ENCODE measurements at places on chromosomes 4 and X.
A peak's percentile ranks its signal among the peaks of the same experiment; 100 is the strongest.

DNA sequence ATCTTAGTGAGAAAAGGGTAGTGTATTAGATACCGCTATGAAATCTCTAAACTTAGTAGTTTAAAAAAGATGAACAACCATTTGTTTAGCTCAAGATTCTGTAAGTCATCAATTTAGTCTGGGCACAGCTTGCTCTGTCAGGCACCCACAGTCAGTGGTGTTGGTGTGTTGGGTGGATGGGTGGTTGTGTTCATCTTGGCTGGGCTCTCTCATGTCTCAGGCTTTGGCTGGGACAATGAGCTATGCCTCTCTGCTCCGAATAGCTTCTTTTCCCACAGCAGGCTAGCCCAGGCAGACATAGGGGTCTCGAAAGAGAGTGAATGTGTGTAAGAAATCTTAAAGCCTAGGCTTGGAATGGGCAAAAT lies 127.0 kb upstream of the GATB start:
- no peaks in the 10 kb centered on the region for H3K4me1 ChIP-seq
- DNase-seq: no peak
- no peak overlapping the region for H3K27ac ChIP-seq
- no peak overlapping the region for H3K4me3 ChIP-seq
- H3K36me3 ChIP-seq: no peaks in the 10 kb centered on the region

GRCh38 chr4:165052627-165053026 lies 1.0 kb upstream of the TRIM75 start:
- H3K27ac ChIP-seq: no peak overlapping the region
- DNase-seq: no peak
- no peaks in the 10 kb centered on the region for H3K27me3 ChIP-seq
- no peak overlapping the region for H3K4me3 ChIP-seq
- no peaks in the 10 kb centered on the region for H3K36me3 ChIP-seq

DNA sequence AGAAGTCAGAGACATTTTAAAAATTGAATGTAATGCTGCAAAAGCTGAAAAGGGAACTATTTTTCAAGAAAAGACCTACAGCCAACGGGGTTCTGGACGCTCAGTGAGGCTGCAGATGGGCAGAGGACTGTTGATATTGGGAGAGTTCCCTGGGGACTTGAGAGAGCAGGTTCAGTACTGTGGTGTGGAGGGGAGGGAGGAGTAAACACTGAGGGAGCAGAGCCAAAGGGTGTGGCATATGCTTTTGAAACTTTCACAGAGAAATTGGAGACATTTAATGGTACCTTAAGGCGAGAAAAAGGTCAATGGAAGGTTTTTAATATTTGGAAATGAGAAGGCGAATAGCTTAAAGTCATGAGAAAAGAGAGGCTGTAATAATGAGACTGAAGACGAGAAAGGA lies 62.2 kb upstream of the GPM6A start:
- DNase-seq: no peak
- H3K36me3 ChIP-seq: no peaks in the 10 kb centered on the region
- no peaks in the 10 kb centered on the region for H3K27me3 ChIP-seq
- no peak overlapping the region for H3K27ac ChIP-seq
- H3K4me3 ChIP-seq: no peak overlapping the region

DNA sequence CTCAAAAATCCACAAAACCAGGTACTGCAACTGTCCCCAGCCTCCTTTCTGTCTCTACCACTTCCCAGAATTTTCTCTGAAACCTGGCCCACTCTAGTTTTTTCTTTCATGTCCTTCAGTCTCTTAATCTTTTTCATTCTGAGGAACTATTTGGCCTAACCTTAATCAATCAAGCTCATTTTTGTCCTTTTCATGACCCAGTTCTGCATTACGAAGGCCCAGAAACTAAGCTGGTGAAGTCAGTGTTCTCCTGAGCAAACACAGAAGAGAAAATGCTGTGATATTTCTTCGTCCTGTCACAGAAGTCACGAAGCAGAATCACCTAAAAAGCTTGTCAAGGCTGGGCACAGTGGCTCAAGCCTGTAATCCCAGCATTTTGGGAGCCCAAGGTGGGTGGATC lies 131.7 kb upstream of the EDNRA start:
- H3K4me3 ChIP-seq: no peak overlapping the region
- DNase-seq: no peak

DNA sequence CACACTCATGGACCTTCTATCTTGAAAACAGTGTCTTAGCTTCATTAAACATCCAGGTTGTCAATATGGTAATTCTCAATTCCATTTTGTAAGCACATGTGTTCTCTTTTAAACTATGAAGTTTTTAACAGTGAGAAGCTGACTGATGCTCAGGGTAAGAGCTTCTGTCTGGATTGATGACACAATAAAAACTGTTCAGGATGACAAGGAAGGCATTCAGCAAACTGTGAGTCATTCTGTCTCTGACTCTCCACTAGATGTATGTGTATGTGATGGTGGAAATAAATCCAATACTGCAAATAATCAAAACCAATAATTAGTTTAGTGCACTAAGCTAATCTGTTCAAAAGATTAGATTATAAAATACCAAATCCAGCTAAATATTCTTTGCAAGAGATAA lies 115.3 kb upstream of the ARX start:
- no peak overlapping the region for H3K27ac ChIP-seq
- no peak for DNase-seq
- H3K27me3 ChIP-seq: no peaks in the 10 kb centered on the region
- H3K36me3 ChIP-seq: no peaks in the 10 kb centered on the region
- H3K4me1 ChIP-seq: no peaks in the 10 kb centered on the region
- no peak overlapping the region for H3K4me3 ChIP-seq

- no peaks in the 10 kb centered on the region for H3K36me3 ChIP-seq
- no peak overlapping the region for H3K4me3 ChIP-seq
- no peak for DNase-seq
- no peaks in the 10 kb centered on the region for H3K4me1 ChIP-seq
Observed at GRCh38 chrX:143663755-143664154, 27.9 kb upstream of the SLITRK4 start.

- no peak overlapping the region for H3K4me3 ChIP-seq
- no peak for DNase-seq
- no peaks in the 10 kb centered on the region for H3K27me3 ChIP-seq
- H3K36me3 ChIP-seq: no peaks in the 10 kb centered on the region
Observed at GRCh38 chr4:21991050-21991449, 42.5 kb upstream of the KCNIP4 start.

DNA sequence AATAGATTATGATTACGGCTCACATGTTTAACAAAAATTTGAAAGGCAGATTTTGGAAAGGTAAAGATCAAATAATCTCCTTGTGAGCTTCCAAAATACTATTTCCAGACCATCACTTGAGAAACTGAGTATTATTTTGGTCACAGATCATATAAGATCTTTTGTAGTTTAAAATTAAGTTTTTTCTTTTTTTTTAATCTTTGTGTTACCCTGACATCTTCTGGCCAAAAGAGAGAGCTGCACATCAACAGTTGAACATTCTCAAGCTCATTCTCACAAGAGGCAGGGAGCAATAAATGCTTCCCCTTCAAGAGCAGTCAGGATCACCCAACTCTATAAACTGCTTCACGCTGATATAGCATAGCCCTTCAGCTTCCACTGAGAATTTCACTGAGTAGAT lies 15.9 kb downstream of the TMEM192 start:
- DNase-seq: no peak
- no peak overlapping the region for H3K27ac ChIP-seq
- H3K4me1 ChIP-seq: no peaks in the 10 kb centered on the region
- no peaks in the 10 kb centered on the region for H3K36me3 ChIP-seq

DNA sequence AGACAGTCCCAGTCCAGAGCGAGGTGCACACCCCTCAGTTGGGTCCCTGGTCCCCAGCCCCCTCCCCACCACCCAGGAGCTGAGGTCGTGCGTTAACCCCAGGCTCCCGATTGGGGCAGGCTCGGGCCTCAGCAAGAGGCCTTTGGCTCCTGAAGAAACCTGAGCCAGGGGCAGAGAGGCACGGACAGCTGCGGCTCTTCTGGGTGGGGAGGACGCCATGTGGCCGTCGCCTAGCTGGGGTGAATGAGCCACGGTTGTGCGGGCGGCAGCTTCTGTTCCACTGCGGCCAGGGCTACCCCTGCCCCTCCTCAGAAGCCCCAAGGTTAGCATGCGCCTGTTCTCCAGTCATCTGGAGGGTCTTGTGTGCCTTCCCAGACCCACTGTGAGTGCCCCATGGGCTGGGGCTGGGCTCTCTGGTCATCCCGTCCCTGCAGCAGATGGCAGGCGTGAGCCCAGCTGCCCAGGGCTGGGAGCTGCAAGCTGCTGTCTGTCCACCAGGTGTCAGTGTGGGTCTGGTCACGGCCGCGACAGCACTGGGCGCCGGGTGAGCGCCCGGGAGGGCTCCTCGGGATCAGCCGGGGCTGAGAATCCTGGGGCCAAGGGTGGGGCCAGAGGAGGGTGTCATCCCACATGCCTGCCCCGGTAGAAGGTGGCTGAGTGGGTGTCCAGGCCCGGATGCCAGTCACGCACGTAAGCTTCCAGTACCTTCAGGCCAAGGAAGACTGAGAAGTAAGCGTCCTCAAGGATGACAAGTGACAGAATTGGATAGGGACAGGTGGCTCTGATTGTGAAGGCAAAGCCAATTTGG lies 21.9 kb downstream of the ATP2B3 start:
- H3K4me3 ChIP-seq: no peak overlapping the region
- H3K4me1 ChIP-seq: no peaks in the 10 kb centered on the region
- H3K27ac ChIP-seq: no peak overlapping the region

DNA sequence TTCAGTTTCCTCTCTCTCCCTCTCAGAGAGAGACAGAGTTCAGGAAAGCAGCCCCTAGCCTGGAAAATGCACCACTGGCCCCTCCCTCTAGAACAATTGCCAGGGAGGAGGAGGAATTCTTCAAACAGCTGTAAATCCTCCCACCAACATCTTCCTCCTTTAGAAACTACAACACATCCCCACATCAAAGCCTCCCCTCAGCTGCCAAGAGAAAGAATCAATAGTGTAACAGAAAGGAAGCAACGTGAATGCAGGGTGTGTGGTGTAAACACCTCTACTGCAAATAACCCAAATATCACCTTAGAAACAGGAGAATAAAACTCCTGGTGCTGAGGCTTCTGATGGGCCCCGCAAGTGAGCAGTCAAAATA lies 249.9 kb upstream of the GATB start:
- no peaks in the 10 kb centered on the region for H3K36me3 ChIP-seq
- no peak overlapping the region for H3K27ac ChIP-seq
- no peak overlapping the region for H3K4me3 ChIP-seq
- no peaks in the 10 kb centered on the region for H3K27me3 ChIP-seq

DNA sequence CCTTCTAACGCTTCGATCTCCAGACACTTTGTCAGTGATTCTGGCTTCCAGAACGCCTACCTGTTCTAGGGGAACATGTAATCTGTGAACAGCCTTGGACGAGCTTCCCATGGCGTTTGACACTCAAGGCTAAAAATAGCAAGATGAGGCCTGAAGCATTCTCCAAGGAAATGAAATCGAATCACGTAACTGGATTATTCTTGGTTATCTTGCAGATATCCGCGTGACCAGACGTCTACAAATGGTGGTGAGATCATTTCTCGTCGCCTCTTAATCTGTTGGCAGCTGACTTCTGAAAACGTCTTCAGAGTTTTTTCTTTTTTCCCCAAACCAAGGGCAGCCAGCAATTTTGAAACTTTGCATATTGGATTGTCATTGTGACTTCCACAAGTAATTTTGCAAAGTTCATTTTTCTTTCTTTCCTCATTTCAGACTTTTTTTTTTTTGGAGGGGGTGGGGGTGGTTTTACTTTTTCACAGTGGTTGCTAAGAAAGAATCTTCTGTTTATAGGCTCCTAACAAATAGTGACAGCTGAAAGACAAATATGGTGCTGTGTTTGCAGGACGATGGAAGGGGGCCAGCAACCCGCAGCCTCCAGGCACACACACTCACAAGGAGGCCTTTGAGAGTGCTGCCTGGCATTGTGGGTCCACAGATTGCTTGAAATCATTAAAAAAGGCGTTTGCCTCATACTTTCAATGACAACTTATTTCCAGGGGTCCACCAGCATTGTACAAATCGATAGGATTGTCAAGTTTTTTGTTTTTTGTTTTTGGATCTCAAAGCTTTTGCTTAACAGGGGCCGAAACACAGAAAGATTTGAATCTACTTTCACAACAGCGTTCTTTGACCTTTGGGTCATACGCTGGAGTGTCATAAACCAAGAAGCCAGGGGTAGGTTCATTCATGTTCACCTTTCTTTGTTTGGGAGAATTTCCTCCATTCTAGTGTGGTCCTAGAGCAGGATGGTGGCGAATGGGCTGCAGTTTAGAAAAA lies 32.4 kb upstream of the PDLIM3 start:
- no peaks in the 10 kb centered on the region for H3K36me3 ChIP-seq
- peak; percentile 93 for DNase-seq
- H3K4me3 ChIP-seq: no peak overlapping the region
- H3K27me3 ChIP-seq: no peaks in the 10 kb centered on the region
- H3K4me1 ChIP-seq: no peaks in the 10 kb centered on the region

All from breast epithelium (tissue), 4 donors.